Endodermal cell (in vitro differentiated cells): ENCODE measurements at places on chromosomes 5 and 9. TPM values are rescaled to one million over a fixed set of nuclear protein-coding genes. Genes with fewer than 3 reads are reported as not detected.

The EDIL3 gene
- 17.5 and 22.5 TPM in 2 replicates for total RNA-seq

- DNase-seq = no peak
Measured at GRCh38 chr9:4559261-4560182, 69.3 kb downstream of the SLC1A1 start.

- no peak for DNase-seq
Measured at GRCh38 chr5:79697222-79698170, 7.9 kb downstream of the CMYA5 start.

The CXCL14 gene
- 0.44 and 0.66 TPM in 2 replicates for total RNA-seq

The SHROOM1 gene
- total RNA-seq = 9.7 and 14.4 TPM in 2 replicates

The BSPRY gene
- 13.3 and 14.1 TPM in 2 replicates for total RNA-seq

DNA sequence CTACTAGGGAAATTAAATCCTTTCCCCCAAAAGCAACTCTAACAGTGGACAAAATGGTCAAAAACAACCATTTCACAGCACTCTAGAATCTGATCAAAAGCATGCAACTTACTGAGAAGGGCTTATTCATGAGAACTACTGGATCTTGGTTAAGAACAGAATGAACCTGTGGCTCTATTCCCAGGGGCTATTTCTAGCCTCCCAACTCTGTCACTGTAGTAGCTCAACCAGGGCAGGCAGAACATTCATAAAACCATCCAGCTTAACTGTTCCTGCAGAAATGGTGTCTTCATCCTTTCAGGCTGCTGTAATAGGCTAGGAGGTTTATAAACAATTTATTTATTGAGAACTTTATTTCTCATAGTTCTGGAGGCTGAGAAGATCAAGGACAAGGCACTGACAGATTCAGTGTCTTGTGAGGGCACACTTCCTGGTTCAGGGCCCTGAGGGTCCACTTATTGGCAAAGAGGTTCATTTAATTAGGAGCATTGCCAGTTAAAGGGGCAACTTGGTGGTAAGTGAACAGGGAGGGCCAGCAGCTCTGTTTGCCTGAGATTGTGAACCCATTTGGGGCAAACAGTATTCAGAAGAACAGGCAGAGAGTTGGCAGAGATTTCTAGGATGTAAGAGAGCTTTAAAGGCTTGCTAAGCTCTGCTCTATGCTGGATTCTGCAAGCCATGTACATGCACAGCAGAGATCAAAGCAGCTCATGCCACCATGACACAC is 238.5 kb upstream of the FBXL7 start:
- no peak for DNase-seq

- DNase-seq = no peak
Measured at GRCh38 chr9:132042324-132042723, 37.3 kb downstream of the MED27 start.

The SGCD gene
- total RNA-seq = 0.31 to 0.42 TPM (median 0.42 TPM) in 3 replicates

- no peak for DNase-seq
Measured at GRCh38 chr9:37988041-37988440, 81.0 kb downstream of the SHB start.

GRCh38 chr9:137300567-137301080 is 1.4 kb downstream of the NRARP start:
- peak; percentile 84 for DNase-seq

- DNase-seq = no peak
Measured at GRCh38 chr5:122297587-122298298, 14.3 kb upstream of the SNCAIP start.

GRCh38 chr9:69134412-69134811 is 39.7 kb upstream of the TJP2 start:
- peak; percentile 45 for DNase-seq

The PCDHB9 gene
- 2.6 to 5.2 TPM (median 3.2 TPM) in 3 replicates for total RNA-seq

The ADRB2 gene
- total RNA-seq = 0.20 and 0.36 TPM in 2 replicates

DNA sequence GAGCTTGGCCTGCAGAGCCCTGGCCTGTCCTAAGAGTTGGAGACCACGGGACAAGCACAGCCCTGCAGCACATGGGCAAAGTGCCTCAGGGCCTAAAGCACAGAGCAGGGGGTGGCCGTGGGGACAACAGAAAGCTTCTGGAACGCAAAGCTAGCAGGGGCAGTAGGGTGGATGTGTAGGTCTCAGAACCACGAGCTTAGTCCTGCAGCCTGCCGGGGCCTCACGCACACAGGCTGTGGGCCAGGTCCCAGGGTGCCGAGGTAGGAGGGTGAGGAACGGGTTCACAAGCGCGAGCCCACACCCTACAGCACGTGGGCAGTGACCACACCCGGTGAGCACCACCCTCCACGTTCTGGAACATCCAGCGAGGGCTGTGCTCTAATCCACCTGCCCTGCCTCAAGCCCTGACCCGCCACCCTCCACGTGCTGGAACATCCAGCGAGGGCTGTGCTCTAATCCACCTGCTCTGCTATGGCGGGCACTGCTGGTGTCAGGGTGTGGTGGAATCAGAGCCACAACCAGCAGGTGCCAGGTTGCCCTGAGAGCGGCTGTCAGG is 9.3 kb downstream of the CLPTM1L start:
- no peak for DNase-seq

DNA sequence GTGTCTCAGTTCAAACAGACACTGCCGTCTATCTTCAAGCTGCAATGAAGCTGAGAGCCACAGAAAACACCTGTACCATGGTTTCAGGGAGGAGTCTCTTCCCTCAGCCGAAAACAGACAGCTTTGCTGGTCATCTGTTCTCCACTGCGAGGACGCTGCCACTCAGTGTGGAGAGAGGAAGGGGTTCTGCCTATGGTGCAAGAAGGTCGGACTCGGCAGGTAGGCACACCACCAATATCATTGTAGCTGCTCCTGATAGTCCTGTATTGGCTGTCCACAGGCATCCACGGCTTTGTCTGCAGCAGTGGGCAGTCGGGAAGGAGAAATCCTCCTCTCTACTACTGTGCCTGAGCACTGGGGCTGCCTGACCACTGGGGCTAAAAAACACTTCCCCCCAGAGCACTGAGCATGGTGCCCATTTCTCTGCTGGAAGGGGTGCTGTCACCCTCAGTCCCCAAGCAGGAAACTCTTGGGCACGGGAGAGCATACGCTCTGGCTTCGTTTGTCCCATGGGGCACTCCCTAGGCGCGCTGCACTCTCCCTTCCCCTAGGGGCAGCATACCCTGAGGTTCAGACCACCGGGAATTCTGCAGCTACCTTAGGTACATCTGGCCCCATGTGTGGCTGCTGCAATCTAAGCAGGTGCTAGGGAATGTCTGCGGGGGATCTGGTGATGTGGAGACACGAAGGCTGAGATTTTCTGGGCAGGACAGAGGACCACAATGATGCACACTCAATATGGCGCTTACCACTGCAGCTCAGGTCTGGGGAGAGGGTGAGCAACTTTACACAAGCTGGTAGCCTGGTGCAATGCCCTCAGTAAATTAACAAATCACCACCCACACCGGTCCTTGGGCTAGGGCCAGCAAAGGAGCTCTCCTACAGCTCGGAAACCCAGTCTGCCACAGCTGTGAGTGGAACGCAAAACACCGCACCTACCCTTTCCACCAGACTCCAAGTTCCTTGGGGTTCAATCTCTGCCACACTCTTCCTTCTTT is 880.9 kb upstream of the SEMA6A start:
- DNase-seq = peak; percentile 89

DNA sequence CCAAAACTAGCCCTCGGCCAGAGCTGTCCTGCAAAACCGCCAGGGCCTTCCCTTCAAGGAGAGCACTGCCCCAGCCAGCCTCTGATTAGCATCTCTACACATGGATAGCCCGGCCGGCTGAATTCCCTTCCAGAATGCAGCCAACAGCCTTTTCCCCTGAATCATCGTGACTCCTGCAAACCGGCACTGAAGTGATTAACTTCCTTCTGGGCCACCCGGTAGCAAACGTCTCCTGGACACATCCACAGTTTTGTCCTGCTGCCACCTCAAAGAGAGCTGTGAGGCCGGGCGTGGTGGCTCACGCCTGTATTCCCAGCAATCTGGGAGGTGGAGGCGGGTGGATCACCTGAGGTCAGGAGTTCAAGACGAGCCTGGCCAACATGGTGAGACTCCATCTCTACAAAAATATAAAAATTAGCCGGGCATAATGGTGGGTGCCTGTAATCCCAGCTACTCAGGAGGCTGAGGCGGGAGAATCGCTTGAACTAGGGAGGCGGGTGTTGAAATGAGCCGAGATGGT is 21.1 kb upstream of the EEIG1 start:
- DNase-seq = peak; percentile 85

- no peak for DNase-seq
Measured at GRCh38 chr5:96785326-96786109, 22.2 kb downstream of the ERAP1 start.

The LAMC3 gene
- total RNA-seq = 39.5 and 41.2 TPM in 2 replicates

DNA sequence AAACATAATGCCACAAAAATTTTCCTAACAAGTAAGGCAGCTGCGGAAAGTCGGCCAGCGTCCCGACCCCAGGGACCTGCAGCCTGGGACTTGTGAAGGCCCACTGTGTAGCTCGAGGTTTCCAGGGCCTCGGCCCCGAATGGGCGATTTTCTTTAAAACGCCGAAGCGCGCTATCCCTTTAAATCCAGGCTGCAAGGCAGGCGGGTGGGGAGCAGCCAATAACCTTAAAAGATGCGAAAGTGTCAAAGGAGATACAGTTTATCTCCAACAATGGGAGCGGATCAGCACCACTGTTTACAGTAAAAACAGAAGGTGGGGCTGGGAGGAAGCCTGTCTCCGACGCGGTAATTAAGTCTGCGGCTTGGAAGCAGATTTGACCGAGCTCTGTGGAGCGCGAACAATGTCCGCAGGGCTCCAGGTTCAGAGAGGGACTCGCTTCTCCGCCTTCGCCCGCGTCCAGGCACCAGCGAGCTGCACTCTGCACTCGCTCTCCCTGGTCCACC is 1.7 kb upstream of the ZSWIM6 start:
- peak; percentile 89 for DNase-seq

GRCh38 chr9:122383992-122384461 is 13.2 kb downstream of the PTGS1 start:
- no peak for DNase-seq

DNA sequence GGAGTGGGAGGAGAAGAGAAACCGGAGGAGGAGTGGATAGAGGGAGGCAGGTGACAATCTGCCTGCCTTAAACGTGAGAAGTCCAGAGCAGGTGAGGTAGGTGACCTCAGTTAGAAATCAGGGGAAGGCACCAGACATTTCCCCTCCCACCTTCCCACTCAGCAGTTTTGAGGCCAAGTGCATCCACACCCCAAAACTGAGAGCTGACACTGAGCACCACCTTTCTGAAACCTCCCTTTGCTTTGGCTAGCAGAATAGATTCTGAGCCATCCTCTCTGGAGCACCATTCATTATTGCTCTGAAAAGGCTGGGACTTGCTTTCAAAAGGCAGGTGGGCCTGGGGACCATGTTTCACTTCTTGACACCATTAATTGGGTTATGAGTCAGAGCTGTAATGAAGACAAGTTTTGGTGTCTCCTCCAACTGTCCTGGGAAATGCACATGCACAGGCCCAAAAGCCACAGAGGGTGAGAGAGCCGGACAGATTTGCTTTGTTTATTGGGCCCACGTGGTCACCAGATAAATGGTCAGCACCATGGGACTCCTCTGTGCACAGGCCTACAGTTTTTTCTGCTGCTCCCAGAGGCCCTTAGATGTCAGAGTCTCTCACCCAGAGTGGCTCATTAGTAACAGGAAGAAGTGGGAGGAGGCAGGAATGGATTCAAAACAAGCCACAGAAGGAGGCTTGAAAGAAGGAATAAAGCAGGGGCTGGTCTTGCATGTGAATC is 314.7 kb downstream of the TLE1 start:
- DNase-seq = no peak

DNA sequence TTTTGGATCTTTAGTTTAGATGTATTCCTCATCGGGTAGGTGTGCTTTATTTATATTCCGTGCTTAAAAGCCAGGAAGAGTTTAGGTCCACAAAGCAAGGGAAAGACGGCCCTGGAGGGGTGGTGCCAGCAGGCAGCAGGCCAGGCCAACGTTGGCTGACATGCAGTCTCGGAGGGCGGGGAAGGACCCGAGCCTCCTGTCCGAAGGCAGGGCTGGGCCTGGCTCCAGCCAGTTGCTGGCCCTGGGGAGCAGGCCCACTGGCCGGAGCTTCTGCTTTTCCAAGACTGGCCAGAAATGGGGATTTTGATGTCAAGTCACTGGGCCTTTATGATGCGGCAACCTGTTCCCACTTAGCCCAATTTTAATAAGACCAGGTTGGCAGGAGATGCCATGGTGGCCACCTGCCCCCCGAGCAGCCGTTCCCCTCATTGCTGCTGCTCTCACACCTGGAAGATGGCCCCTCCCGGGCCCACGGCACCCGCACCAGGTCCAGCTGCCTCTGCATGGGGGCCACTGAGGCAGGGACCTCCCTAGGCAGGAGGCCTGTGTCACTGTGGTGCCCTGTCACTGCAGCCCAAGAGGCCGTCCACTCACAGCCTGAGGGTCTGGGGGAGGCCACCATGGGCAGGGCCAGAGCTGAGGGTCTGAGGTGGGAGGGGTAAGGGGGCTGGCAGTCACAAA is 23.2 kb downstream of the LPCAT1 start:
- no peak for DNase-seq

GRCh38 chr5:72172786-72173185 is 65.5 kb downstream of the MAP1B start:
- no peak for DNase-seq

DNA sequence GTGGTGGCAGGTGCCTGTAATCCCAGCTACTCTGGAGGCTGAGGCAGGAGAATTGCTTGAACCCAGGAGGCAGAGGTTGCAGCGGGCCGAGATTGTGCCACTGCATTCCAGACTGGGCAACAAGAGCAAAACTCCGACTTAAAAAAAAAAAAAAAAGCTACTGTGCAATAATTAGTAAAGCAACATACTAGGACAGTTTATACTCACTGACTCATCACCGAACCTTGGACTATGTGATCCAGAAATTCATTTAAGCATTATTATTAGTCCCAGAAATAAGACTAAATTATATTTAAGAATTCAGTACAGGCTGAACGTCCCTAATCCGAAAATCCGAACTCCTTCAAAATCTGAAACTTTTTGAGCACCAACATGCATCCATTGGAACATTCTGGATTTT is 37.8 kb downstream of the GOLPH3 start:
- no peak for DNase-seq

DNA sequence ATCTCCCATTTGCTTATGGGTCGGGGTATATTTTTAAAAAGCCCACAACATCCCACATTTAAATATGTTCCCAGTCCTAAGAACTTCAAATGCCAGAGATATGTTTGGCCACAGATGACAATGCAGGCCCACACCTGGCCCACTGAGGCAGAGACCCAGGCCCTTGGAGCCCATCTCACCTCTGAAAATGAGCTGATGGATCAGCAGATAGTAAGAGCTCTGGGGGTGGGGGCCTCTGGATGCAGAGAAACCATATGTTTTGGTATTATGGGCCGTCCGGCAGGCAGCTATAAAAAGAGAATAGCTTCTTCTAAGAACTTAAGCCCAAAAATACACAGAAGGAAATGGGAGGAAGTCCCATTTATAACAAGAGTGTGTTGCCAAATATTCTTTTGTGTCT is 256.0 kb downstream of the GRIA1 start:
- DNase-seq = no peak

GRCh38 chr5:139481580-139482049 is 943 bp downstream of the STING1 start:
- DNase-seq = no peak
